Activated T-cell treated with anti-CD3 and anti-CD28 coated beads, Interleukin-2, amount 50 U/mL, for 72 hours (primary cell): ENCODE measurements at places on chromosomes 6 and 20. TPM values are rescaled to one million over a fixed set of nuclear protein-coding genes. Genes with fewer than 3 reads are reported as not detected.

Gene GJA10
- not detected for total RNA-seq

Gene ACTR5
- total RNA-seq, result 8.7 TPM

- no peaks in the 10 kb centered on the region for H3K36me3 ChIP-seq
- H3K27ac ChIP-seq, result no peak overlapping the region
- no peaks in the 10 kb centered on the region for H3K27me3 ChIP-seq
- H3K4me1 ChIP-seq, result no peaks in the 10 kb centered on the region
These were observed 728.8 kb downstream of the TENT5A start for GRCh38 chr6:81023709-81024108.

- no peaks in the 10 kb centered on the region for H3K27me3 ChIP-seq
- no peaks in the 10 kb centered on the region for H3K4me1 ChIP-seq
- H3K4me3 ChIP-seq, result no peak overlapping the region
- no peak for DNase-seq
- no peaks in the 10 kb centered on the region for H3K36me3 ChIP-seq
These were observed 71.3 kb upstream of the EYA4 start for GRCh38 chr6:133169901-133170300.

GRCh38 chr20:25063981-25064380 is 6.0 kb upstream of the ACSS1 start:
- H3K4me1 ChIP-seq, result peaks cover 12% of the 10 kb centered on the region
- H3K36me3 ChIP-seq, result no peaks in the 10 kb centered on the region
- DNase-seq, result no peak
- H3K27me3 ChIP-seq, result peaks cover 8% of the 10 kb centered on the region
- H3K4me3 ChIP-seq, result no peak overlapping the region

GRCh38 chr20:49338061-49338460 is 60.2 kb upstream of the ZNFX1 start:
- no peak overlapping the region for H3K27ac ChIP-seq
- H3K36me3 ChIP-seq, result no peaks in the 10 kb centered on the region
- no peaks in the 10 kb centered on the region for H3K4me1 ChIP-seq
- DNase-seq, result no peak
- H3K4me3 ChIP-seq, result no peak overlapping the region

GRCh38 chr6:158816803-158817727 is 2.1 kb downstream of the EZR start:
- H3K36me3 ChIP-seq, result peaks cover 23% of the 10 kb centered on the region
- H3K4me1 ChIP-seq, result peaks cover 65% of the 10 kb centered on the region
- no peak for DNase-seq
- peak overlapping the region; percentile 98 for H3K27ac ChIP-seq

GRCh38 chr6:6570929-6571671 is 17.4 kb upstream of the LY86 start:
- H3K4me3 ChIP-seq, result no peak overlapping the region
- H3K36me3 ChIP-seq, result peaks cover 4% of the 10 kb centered on the region
- H3K27ac ChIP-seq, result no peak overlapping the region
- no peaks in the 10 kb centered on the region for H3K4me1 ChIP-seq
